Thoracic aorta (tissue), 2 donors: ENCODE measurements at places on chromosomes 1 and 21. TPM values are rescaled to one million over a fixed set of nuclear protein-coding genes. Genes with fewer than 3 reads are reported as not detected.
A peak's percentile ranks its signal among the peaks of the same experiment; 100 is the strongest.

DNA sequence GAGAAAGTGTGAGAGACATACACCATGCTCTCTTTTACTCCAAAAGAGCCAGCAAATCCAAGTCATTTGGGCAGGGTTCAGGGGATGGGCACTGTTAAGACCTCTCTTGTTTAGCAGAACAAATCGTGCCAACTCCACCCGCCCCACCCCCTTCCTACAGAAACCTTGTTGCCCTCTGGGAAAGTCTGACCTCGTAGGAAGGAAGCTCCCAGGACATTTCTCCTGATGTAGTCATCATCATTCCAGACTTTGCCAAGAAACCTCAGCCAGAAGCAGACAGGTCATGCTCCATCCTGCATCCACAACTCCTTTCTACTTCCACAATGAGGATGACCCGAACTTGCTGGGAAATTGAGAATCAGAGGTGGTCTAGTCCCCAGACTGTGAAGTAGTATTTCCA lies 57.7 kb downstream of the UBE2T start:
- peak overlapping the region; percentile 79 for H3K27ac ChIP-seq
- no peak overlapping the region for H3K4me3 ChIP-seq
- H3K27me3 ChIP-seq, result no peaks in the 10 kb centered on the region
- H3K36me3 ChIP-seq, result no peaks in the 10 kb centered on the region

LMX1A gene
- 0.68 TPM for total RNA-seq

DNA sequence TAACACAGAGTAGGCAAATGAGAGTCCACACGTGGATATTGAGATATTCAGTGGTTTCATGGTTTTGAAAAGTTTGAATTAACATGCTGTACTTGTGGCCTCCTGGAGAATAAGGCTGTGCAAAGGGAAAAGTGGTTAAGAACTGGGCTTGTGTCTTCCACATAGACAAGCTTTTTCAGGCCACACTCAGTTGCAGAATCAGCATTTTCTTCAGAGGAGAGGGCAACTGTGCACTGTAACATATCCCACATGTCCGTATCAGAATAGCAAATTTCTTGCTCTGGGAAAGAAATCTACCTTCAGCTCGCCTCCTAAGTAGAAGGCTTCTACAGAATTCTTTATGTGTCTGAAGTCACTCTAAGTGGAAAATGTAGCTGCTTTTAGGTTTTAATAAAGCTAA lies 84.9 kb downstream of the ZC3H11B start:
- no peak overlapping the region for H3K27ac ChIP-seq
- H3K27me3 ChIP-seq, result no peaks in the 10 kb centered on the region
- no peaks in the 10 kb centered on the region for H3K36me3 ChIP-seq
- no peak overlapping the region for H3K4me3 ChIP-seq
- no peak for DNase-seq

CELA3A gene
- 6.6 TPM for total RNA-seq

GRCh38 chr1:28508435-28508754 lies 2.6 kb downstream of the RCC1 start:
- H3K4me1 ChIP-seq, result peaks cover 51% of the 10 kb centered on the region
- peak overlapping the region; percentile 98 for H3K4me3 ChIP-seq
- DNase-seq, result no peak

GRCh38 chr1:211520641-211521040 lies 28.7 kb upstream of the RD3 start:
- H3K4me1 ChIP-seq, result peaks cover 3% of the 10 kb centered on the region
- no peaks in the 10 kb centered on the region for H3K36me3 ChIP-seq
- no peaks in the 10 kb centered on the region for H3K27me3 ChIP-seq
- DNase-seq, result no peak
- no peak overlapping the region for H3K4me3 ChIP-seq

- no peak overlapping the region for H3K4me3 ChIP-seq
- no peaks in the 10 kb centered on the region for H3K36me3 ChIP-seq
- DNase-seq, result no peak
- no peaks in the 10 kb centered on the region for H3K27me3 ChIP-seq
- H3K27ac ChIP-seq, result no peak overlapping the region
These were observed 60.6 kb downstream of the RIPK4 start for GRCh38 chr21:41706263-41706639.

- no peak for DNase-seq
- H3K4me3 ChIP-seq, result no peak overlapping the region
- no peaks in the 10 kb centered on the region for H3K36me3 ChIP-seq
- no peak overlapping the region for H3K27ac ChIP-seq
These were observed 73.6 kb upstream of the ZRANB2 start for GRCh38 chr1:71154429-71154828.

DNA sequence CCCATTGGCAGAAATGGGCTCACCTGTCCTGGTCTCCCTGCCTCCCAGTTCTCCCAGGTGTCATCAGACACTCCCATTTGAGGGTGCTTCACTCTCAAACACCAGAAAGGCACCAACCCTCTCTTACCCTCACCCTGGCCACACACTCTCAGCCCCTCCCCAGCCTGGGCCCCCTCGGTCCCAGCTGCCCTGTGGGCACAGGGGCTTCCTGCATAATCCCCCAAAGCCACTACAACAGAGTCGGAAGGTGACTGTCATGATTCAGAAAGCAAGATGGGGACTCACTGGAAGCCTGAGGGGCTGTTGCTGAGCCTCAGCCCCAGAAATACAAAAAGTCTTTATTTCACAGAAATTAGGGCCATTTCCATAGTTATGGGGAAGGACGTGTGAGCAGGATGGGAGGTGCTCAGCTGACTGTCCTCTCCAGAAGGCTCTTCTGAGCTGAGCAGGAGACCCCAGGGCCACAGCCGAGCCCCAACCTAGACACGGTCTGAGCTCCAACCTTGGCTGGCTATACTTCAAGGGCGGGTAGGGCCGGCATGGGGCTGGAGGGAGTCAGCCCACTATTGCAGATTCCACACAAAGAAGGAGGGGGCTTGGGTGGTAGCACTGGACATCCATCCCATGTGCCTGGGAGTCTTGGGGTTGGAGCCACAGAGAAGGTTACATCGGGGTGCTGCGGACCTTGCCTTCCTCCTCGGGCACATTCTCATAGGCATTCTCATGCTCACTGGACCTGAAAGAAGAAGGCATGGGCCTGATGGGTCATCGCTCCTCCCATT lies 6.3 kb downstream of the PDZK1IP1 start:
- H3K27me3 ChIP-seq, result no peaks in the 10 kb centered on the region
- no peak for DNase-seq
- peaks cover 10% of the 10 kb centered on the region for H3K4me1 ChIP-seq
- H3K36me3 ChIP-seq, result no peaks in the 10 kb centered on the region

DNA sequence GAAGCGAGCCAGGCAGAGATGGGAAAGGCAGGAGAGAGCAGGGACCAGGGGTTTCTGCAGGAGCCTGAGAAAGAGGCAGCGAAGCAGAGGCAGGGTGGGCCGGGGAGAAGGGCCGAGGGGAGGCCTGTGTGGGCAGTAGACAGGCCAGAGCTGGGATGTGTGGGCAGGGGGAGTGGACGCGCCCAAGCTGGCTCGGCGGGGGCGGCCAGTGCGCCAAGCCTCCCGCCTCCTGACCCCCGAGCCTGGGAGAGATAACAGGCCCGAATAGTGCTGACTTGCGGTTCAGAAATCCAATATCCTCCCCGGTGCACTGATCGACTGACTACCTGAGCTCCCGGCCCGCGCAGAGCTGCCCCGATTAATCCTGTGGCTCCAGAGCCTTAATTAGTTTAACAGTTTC lies 41.9 kb downstream of the AHDC1 start:
- no peaks in the 10 kb centered on the region for H3K27me3 ChIP-seq
- H3K27ac ChIP-seq, result peak overlapping the region; percentile 81
- peaks cover 64% of the 10 kb centered on the region for H3K4me1 ChIP-seq
- DNase-seq, result no peak
- H3K36me3 ChIP-seq, result peaks cover 12% of the 10 kb centered on the region

OR2T35 gene
- total RNA-seq, result not detected

DNA sequence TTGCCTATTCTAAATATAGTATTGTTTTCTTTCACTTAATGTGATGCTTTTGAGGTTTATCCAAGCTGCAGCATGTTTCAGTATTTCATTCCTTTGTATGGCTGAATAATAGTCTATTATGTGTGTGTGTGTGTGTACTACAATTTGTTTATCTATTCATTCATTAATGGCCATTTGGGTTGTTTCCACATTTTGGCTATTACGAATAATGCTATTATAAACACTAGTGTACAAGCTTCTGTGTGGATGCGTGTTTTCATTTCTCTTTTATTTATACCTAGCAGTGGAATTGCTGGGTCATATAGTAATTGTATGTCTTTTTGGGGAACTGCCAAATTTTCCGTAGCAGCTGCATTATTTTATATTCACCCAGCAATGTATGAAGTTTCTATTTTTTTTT lies 15.0 kb upstream of the THEM5 start:
- no peaks in the 10 kb centered on the region for H3K4me1 ChIP-seq
- DNase-seq, result no peak
- no peaks in the 10 kb centered on the region for H3K36me3 ChIP-seq
- no peaks in the 10 kb centered on the region for H3K27me3 ChIP-seq
- H3K27ac ChIP-seq, result no peak overlapping the region
- H3K4me3 ChIP-seq, result no peak overlapping the region

DNA sequence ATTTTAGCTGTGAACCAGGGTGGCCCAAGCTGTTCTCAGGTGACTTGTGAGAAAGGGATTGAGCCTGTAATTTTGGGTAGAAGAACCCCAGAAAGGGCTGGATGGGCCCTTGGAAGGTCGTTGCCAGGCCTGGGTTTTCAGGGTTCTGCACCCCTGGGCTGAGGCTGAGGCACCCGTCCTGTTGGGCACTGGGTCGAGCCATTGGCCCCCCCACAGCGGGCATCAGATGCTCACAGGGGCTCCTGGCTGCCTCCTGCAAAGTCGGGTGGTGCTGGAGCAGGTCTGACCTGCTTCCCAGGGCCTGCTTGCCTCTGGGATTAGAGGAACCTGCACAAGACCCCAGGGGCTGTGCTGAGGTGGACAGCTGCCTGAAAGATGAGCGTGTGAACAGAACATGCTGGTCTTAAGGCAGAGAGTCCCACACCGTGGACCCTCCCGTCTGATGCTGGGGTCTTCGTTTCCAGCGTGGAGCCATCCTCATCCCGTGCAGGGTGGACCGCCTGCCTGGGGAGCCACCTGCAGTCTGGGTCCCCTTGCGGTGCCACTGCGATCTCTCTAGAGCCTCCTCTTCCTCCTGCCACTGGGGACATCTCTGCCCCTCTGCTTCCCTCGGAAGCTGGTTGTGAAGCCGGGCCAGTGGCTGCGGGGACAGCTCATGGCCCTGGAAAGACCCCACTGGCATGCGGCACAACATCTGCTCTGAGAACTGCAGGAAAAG lies 1.7 kb upstream of the TRPM2 start:
- no peak overlapping the region for H3K4me3 ChIP-seq
- H3K27me3 ChIP-seq, result no peaks in the 10 kb centered on the region
- H3K36me3 ChIP-seq, result no peaks in the 10 kb centered on the region
- no peaks in the 10 kb centered on the region for H3K4me1 ChIP-seq
- no peak overlapping the region for H3K27ac ChIP-seq

- DNase-seq, result no peak
- no peaks in the 10 kb centered on the region for H3K4me1 ChIP-seq
- no peaks in the 10 kb centered on the region for H3K27me3 ChIP-seq
These were observed 18.2 kb downstream of the DNALI1 start for GRCh38 chr1:37574834-37575480.

- H3K4me1 ChIP-seq, result no peaks in the 10 kb centered on the region
- H3K27ac ChIP-seq, result no peak overlapping the region
- no peaks in the 10 kb centered on the region for H3K36me3 ChIP-seq
- no peak overlapping the region for H3K4me3 ChIP-seq
- DNase-seq, result no peak
These were observed 108.0 kb upstream of the CACHD1 start for GRCh38 chr1:64361974-64362373.

RSPH1 gene
- 0.27 TPM for total RNA-seq

GRCh38 chr1:110130113-110130591 lies 17.9 kb downstream of the UBL4B start:
- H3K4me3 ChIP-seq, result peak overlapping the region; percentile 42
- peaks cover 7% of the 10 kb centered on the region for H3K4me1 ChIP-seq
- H3K27ac ChIP-seq, result no peak overlapping the region
- H3K27me3 ChIP-seq, result no peaks in the 10 kb centered on the region
- no peak for DNase-seq

GRCh38 chr1:65344171-65344814 lies 35.0 kb downstream of the DNAJC6 start:
- H3K4me1 ChIP-seq, result no peaks in the 10 kb centered on the region
- no peak overlapping the region for H3K27ac ChIP-seq
- DNase-seq, result no peak
- H3K36me3 ChIP-seq, result no peaks in the 10 kb centered on the region
- no peaks in the 10 kb centered on the region for H3K27me3 ChIP-seq

DNA sequence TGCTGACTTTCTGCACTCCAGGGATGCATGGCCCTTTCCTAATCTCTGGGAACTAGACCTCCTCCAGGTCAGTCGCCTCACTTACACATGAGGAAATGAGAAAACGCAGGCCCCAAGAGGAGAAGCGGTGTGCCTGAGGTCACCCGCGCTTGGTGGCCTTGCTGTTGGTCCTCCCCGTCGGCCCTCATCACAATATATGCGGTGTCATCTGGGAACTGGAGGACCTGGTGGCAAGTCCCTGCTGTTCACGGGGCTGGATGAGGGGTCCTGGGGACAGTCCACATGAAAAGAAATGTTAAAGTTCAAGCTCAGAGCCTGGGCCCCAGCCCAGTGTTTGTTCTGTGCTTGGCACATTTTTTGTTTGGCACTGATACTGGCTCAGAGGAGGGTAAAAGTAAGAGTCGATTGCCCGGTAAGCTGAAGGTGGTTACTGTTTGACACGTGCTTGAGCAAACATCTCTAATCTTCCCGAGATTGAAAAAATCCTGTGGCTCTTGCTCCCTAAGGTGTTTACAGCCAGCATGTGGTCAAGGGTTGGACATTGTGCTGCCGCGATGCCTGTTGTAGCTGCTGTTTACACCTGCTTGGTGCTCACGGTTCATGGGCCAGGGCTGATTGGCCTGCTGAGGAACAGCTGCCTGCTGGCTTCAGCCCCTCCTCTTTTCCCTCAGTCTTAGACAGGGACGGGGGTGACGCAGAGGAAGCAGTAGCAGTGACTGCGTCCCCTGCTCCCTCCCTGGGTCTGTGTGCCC lies 5.2 kb downstream of the COQ8A start:
- H3K4me3 ChIP-seq, result no peak overlapping the region
- H3K27ac ChIP-seq, result no peak overlapping the region
- H3K27me3 ChIP-seq, result no peaks in the 10 kb centered on the region
- peaks cover 12% of the 10 kb centered on the region for H3K4me1 ChIP-seq
- no peaks in the 10 kb centered on the region for H3K36me3 ChIP-seq
- no peak for DNase-seq

DNA sequence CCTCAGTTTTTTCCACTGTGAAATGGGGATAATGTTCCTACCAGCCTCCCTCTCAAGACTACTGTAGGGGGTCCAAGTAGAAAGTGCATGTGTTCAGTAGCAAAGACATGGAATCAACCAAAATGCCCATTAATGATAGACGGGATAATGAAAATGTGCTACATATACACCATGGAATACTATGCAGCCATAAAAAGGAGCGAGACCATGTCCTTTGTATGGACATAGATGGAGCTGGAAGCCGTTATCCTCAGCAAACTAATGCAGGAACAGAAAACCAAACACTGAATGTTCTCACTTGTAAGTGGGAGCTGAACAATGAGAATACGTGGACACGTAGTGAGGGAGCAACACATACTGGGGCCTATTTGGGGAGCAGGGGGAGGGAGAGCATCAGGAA lies 6.1 kb upstream of the ZNF362 start:
- H3K36me3 ChIP-seq, result no peaks in the 10 kb centered on the region
- H3K27me3 ChIP-seq, result no peaks in the 10 kb centered on the region
- no peaks in the 10 kb centered on the region for H3K4me1 ChIP-seq
- DNase-seq, result no peak
- no peak overlapping the region for H3K4me3 ChIP-seq
